ENCODE measurements at places on chromosomes 4 and X.
A peak's percentile ranks its signal among the peaks of the same experiment; 100 is the strongest.

GRCh38 chr4:98148856-98149255 lies 5.6 kb upstream of the STPG2 start:
- peak; percentile 24 for ATAC-seq

- peak; percentile 46 for ATAC-seq
Observed at GRCh38 chrX:34332334-34332733, 200.2 kb upstream of the FAM47A start.

DNA sequence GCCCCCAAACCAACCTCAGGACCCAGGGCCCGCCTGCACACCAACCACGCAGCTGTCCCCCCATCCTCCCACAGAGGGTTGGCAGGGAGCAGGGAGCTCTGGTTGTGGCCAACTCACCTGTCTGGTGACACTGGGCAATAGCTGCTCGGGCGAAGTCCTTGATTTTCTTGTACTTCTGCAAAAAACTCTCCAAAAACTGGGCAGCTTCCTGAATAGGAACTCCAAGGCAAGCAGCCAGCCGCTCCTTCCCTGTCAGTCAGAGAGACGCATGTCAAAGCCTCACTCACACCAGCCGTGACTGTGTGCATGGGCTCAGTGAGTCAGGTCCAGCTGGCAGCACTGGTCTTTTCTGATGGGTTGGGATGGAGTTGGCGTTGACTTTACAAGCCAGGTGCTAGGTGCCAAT lies 26.4 kb downstream of the NAT8L start:
- ATAC-seq: no peak

GRCh38 chr4:54784161-54784671 lies 126.5 kb downstream of the KIT start:
- ATAC-seq: no peak

DNA sequence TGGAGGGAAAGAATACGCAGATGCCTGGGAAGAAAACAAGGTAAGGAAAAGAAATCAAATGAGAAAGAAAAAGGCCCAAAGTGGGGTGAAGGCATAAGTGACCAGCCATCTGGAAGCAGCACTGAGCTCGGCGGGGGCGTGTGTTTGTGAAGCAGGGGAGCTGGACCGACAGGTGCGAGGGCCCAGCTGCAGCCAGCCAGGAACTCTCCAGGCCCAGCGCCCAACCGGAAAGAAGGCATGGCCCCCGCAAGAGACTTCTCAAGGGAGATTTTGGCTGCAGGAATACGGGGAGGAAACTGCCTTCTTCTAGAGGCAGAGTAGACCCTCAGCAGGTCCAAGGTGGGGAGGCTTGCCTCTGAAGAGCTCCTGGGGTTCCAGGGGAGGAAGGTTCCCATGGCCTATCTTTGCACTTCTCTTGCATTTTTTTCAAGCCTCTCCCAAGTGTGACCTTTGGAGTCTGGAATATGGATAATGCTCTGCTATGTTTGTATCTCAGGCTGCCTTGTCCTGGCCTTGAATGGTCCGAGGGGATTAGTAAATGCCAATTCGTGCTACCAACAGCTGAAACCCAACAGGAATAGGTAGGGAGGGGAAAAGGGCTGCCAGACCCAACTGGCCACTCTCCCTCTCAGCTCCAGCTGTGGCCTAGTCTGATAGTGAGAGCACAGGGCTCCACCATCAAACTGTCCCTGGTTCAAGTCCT lies 10.8 kb upstream of the CITED1 start:
- no peak for ATAC-seq

DNA sequence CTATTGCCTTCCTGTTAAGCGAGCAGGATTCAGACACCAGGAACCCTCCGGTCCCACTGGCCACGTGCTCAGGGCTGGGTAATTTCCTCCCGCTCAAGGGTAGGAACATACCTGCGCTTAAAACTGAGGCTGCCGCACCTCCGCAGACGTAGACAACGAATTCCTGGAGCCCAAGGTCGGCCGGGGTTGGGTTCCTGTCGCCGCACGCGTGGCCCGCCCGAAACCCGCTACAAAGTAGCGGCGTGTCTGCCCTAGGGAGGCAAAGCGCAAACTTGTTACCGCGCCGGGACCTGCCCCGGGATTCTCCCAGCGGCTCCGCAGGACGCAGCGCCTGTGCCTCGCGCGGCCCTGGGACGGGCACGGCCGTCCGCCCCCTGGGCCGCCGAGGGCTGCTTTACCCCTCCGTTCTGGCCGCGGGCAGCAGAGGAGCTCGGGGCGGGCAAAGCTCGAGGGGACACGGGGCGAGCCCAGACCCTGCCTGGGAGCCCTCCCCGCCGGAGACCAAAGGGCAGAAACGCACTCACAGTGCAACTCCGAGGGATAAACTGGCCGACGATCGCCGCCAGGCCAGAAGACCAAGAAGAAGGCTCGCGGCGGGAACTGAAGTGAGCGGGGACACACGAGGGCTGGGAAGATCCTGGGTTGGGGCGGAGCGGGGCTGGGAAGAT lies at the start of gene ERVMER34-1:
TSS of gene ERVMER34-1 (minus strand) at position 607 of the 668 bp plus-strand sequence. CDS start 5,905 bp downstream, outside the sequence.
- ATAC-seq: peak; percentile 90

DNA sequence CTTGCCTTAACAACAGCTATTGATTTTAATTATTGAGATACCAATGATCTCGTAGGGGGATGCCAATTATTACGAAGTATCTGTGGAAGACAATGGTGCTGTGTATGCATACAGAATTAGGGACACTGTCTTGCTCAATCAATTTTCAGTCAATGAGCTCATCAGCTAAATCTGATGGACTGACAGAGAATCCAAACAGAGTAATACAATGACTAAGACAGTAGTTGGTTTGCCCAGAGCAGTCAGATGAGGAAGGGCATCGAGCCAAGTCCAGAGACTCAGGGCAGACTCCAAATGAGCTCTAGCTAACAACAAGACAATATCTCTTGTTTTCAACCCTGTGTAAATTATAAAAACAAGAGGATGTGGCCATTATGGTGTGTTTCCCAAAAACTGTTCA lies 14.7 kb upstream of the GSX2 start:
- peak; percentile 69 for ATAC-seq

DNA sequence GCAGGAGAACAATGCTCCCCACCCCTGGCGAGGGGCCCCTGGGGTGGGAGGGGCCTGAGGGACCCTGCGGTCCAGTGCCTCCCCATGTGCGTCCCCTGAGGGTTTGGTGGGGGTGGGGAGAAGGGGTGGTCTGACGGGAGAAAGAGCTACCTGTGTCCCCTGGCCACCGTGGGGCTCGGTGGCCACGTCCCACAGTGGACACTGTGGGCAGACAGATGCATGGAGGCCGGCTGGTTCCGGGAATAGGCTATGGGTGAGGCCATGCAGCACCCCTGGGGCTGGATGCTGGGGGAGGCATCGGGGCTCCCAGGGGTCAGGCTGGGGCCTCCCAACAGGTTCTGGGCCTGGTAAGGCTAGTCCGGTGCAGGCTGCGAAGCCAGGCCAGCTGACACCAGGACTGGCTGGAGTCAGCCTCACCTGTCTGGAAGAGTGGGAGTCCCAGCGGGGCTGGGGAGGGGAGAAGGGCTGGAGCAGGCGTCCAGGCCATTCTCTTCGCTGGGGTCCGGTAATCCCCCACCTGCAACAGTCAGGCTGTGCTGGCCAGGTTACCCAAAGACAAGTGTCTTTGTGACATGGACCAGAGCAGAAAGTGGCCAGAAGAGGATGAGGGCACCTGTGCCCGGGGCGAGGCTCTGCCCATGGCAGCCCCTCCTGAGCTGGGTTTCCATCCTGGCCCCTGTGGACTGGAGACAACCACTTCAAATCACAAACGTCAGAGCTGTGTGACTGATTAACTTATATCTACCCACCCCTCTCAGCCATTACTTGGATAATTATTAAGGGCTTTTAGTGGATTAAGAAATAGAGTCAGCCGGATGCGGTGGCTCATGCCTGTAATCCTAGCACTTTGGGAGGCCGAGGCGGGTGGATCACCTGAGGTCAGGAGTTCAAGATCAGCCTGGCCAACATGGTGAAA lies 1.4 kb upstream of the FAM53A start:
- no peak for ATAC-seq

GRCh38 chr4:139633661-139634060 lies 32.0 kb upstream of the MGST2 start:
- peak; percentile 58 for ATAC-seq

DNA sequence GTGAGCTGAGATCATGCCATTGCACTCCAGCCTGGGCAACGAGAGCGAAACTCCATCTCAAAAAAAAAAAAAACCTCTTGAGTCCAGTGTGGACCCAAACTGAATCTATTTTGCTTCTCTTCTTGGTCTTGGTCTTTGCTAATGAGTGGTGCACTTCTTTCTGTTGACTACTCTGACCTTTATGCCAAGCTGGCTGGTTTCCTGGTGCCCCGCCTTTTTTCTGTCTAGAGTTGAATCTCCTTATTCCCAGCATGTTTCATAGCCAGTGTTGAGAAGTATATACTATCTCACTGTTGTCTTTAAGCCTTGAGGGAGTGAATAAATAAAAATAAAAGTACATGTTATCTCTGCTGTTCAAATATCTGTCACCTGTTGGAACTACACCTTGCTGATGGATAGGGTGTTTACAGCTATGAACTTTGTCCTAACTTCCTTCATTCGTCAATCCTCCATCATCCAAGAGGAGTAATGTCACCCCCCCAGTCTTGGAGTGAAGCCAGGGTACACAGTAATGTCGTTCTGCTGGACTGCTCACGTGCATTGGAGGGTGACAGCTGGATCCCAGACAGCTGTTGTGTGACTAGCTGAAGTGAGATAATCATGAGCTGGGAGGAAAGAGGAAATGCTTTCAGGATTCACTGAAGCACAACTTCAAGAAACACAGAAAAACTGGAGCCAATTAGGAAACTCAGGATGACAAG lies 99.3 kb upstream of the PRKG2 start:
- ATAC-seq: no peak

DNA sequence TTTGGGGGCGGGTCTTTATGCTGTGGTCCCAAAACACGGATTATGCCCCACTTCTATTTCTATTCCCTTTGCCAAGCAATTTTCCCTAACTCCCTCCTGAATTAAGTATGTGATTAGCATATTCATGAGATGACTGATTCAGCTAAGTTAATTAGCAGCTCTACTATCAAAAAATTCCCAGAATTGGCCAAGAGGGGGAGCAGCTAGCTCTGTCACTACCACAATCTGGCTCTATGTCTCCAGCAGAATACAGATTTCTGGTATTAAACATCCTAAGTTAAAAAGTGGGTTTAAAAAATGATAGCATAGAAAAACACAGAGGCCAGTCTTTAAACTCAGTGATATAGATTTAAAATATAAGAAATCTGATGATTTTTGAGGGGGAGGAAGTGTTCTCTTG lies 80.3 kb downstream of the GPC4 start:
- peak; percentile 69 for ATAC-seq

- ATAC-seq: peak; percentile 76
Observed at GRCh38 chr4:28357990-28358389, 1497.3 kb downstream of the STIM2 start.

DNA sequence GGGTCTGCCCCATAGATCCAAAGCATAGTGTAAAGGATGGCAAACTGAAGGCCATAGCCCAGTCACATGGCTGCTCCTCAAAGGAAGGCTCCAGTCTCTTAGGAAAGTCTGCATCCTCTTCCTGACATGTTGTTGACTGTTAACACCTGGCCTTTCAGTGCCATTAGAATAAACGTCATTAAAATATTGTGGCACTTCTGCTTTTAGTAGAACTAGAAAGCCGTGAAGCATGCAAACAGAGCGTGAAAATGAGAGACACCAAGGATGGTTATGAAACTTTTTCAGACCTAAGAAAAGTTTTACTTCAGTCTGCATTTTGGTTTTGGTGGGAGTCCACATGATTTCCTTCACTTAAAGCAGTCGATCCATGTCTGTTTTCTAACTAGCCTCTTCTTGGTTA lies 41.1 kb upstream of the AFF2 start:
- ATAC-seq: no peak
